ENCODE measurements at places on chromosomes 11 and 22.

GRCh38 chr11:101583251-101584128 lies at the start of gene TRPC6:
TRPC6 (minus strand) TSS chr11:101584007; CDS start chr11:101583503, 504 bp downstream.
- no peak for DNase-seq

DNA sequence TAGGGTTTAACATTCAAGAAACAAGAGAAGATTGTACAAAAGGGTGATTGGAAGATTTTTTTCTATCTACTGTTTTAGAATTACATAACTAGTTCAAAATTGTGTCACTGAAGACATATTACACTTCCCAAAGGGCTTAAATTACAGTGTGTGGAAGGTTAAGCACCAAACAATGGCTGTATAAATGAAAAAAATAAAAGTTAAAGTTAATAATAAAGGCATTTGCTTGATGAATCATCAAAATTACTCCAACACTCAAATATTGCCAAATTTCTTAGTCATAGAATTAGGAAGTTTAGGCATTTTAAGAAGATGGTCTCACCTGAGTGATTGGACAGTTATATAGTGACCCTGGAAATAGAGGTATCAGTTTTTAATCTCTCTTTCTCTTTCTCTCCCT lies 227.6 kb upstream of the CARD18 start:
- DNase-seq = no peak

DNA sequence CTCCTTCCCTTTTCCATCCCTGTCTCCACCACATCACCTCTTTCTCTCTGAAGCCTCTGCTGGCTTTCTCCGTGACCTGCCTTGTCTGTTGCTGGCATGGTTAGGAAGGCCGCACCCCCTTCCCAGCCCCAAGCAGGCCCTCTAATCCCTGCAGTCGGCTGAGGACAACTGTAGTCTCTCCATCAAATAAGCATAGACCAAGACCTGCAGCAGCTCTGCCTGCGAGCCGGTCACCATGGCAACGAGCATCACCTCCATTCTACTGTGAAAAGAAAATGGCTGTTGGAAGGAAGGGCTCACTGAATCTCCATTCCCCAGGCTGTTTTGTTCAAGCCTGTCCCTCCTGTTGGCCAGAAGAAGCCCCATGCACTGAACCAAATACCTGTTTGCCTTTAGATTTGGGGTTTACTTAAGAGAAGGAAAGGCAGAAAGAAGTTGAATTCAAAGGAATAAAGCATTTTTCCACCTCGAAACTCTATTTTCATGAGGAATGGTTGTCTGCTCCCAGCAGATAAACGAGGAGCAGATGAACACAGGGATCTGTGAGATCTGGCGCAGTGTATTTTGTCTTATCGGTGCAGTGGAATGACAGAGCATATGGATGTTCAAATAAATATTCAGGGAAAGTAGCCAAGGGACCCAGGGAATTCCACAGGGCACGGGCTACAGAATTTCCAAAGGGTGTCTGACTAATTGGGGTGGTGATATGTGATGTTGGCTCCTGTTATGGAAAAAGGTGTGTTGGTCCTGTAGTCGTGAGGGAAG lies 113.1 kb upstream of the TTC12 start:
- DNase-seq = no peak

- no peak for DNase-seq
These were observed 589.2 kb downstream of the BRD1 start for GRCh38 chr22:49238181-49239141.

DNA sequence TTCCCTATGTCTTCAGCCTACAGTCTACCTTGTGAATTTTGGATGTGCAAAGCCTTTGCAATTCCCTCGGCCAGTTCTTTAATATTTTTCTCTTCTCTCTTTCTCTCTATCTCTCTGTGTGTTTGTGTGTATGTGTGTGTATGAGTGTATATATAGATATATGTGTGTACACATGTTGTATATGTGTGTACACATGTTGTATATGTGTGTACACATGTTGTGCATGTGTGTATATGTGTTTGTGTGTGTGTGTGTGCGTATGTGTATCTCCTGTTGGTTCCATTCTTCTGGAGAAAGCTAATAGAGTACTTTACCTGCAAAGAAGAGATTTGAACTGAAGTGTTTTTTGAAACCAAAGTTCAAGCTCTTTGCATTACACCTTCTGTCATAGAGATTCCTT lies 155.0 kb downstream of the LUZP2 start:
- DNase-seq = no peak

GRCh38 chr11:113685654-113686359 lies 20.3 kb downstream of the TMPRSS5 start:
- no peak for DNase-seq

- DNase-seq = no peak
These were observed 65.2 kb downstream of the WNT7B start for GRCh38 chr22:45911601-45912271.

GRCh38 chr11:69233744-69234570 lies 60.0 kb upstream of the MYEOV start:
- DNase-seq = peak; percentile 50

- DNase-seq = no peak
These were observed 25.0 kb downstream of the DKK3 start for GRCh38 chr11:11983427-11983826.

All from SJSA1 (cell line).